ENCODE measurements at places on chromosomes 16 and 17. TPM values are rescaled to one million over a fixed set of nuclear protein-coding genes. Genes with fewer than 3 reads are reported as not detected.

ABCA9 gene
- not detected for polyA plus RNA-seq

TMEM132E gene
- polyA plus RNA-seq: 0.03 TPM

CA10 gene
- polyA plus RNA-seq: 0.92 TPM

OR4D1 gene
- polyA plus RNA-seq: 0.50 TPM

PRR35 gene
- polyA plus RNA-seq: 0.32 TPM

TMEM238L gene
- not detected for polyA plus RNA-seq

CPNE7 gene
- polyA plus RNA-seq: 10.0 TPM

PIRT gene
- not detected for polyA plus RNA-seq

VPS25 gene
- 93.5 TPM for polyA plus RNA-seq

MARCHF10 gene
- polyA plus RNA-seq: 0.50 TPM

PPL gene
- polyA plus RNA-seq: 10.6 TPM

CARD14 gene
- polyA plus RNA-seq: not detected

TMEM92 gene
- polyA plus RNA-seq: 13.4 TPM

GP1BA gene
- 0.24 TPM for polyA plus RNA-seq

MGAT5B gene
- 1.6 TPM for polyA plus RNA-seq

CPNE2 gene
- polyA plus RNA-seq: 7.1 TPM

IGFALS gene
- not detected for polyA plus RNA-seq

TAT gene
- polyA plus RNA-seq: 0.19 TPM

JPH3 gene
- 8.4 TPM for polyA plus RNA-seq

PHKB gene
- 17.9 TPM for polyA plus RNA-seq

KRT9 gene
- not detected for polyA plus RNA-seq

TBL3 gene
- 68.8 TPM for polyA plus RNA-seq

LGALS9B gene
- not detected for polyA plus RNA-seq

RSKR gene
- polyA plus RNA-seq: 7.5 TPM

MYH13 gene
- polyA plus RNA-seq: not detected

ITGB3 gene
- not detected for polyA plus RNA-seq

CFAP52 gene
- polyA plus RNA-seq: not detected

ODAD4 gene
- polyA plus RNA-seq: 0.54 TPM

LRRC37A2 gene
- 16.1 TPM for polyA plus RNA-seq

NR1D1 gene
- 3.3 TPM for polyA plus RNA-seq

SHPK gene
- polyA plus RNA-seq: 11.5 TPM

RNF112 gene
- 0.38 TPM for polyA plus RNA-seq

CTRB1 gene
- not detected for polyA plus RNA-seq

EVI2B gene
- polyA plus RNA-seq: not detected

SSTR5 gene
- not detected for polyA plus RNA-seq

CDH13 gene
- polyA plus RNA-seq: 1.6 TPM

All from GM23338 (cell line).